ENCODE measurements at places on chromosomes 11 and 22.

GRCh38 chr11:28209906-28210305, 101.7 kb downstream of the METTL15 start:
- no peak for DNase-seq

DNA sequence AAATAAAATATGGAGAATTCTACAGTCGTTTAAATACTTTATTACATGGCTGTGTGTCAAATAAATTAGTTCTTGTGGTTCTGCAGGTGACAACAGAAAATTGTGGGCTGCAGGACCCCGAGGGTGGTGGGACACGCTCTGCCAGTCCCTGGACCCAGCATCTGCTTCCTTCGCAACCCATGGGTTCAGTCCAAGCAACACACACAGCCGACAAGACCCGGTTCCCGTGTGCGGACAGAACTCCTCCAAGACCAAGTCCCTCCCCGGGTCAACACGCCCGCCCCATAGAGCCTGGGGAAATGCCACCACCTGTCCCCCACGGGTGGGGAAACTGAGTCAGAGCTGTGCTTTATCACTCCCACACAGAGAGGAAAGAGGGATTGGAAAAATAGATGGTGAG, 238.9 kb downstream of the BRD1 start:
- no peak for DNase-seq

- DNase-seq: no peak
Observed at GRCh38 chr11:63804259-63804658, 9.0 kb upstream of the SPINDOC start.

GRCh38 chr22:28381429-28382167, 298.0 kb downstream of the TTC28 start:
- no peak for DNase-seq

GRCh38 chr22:41411021-41411851, 29.5 kb downstream of the TEF start:
- DNase-seq: no peak

DNA sequence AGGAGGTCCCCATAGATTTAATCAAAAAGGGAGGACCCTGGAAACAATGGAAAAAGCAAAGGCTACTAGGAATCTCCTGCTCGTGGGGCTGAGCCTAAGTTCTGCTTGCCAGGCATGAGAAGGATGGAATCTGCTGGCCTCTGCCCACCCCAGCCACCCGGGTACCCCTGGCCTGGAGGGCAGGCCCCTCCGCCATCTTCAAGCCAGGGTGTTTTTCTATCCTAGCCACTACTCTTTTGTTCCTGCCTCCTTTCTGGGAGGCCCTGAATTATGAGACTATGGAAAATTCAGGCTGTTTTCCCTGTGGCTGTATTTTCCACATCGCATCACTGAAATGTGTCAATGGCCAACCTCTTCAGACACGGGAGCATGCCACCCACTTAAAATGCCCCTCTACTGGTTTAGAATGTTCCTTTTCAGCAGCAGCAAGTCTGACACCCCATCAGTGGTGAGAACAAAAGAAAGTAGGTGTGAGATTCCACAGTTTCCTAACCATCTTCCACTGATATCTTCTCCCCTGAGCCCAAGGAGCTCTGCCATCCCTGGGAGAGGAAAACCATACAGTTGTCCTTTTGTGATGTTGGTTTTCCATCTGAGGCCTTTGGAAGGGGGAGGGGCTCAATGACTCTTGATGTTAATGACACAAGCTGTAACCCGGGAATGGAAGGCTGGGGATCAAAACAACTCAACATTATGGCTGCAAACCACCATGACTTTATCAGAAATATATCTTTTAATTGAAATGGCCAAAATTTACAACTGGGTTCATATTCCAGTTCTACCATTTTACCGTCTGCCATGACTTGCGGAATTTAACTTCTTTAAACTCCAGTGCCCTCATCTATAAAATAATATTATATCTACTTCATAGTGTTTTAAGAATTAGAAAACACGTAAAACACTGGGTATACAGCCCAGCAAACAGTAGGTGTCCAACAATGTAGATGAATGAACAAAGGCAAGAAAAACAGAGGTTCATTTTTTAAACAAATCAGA, 22.2 kb downstream of the DKK3 start:
- no peak for DNase-seq

DNA sequence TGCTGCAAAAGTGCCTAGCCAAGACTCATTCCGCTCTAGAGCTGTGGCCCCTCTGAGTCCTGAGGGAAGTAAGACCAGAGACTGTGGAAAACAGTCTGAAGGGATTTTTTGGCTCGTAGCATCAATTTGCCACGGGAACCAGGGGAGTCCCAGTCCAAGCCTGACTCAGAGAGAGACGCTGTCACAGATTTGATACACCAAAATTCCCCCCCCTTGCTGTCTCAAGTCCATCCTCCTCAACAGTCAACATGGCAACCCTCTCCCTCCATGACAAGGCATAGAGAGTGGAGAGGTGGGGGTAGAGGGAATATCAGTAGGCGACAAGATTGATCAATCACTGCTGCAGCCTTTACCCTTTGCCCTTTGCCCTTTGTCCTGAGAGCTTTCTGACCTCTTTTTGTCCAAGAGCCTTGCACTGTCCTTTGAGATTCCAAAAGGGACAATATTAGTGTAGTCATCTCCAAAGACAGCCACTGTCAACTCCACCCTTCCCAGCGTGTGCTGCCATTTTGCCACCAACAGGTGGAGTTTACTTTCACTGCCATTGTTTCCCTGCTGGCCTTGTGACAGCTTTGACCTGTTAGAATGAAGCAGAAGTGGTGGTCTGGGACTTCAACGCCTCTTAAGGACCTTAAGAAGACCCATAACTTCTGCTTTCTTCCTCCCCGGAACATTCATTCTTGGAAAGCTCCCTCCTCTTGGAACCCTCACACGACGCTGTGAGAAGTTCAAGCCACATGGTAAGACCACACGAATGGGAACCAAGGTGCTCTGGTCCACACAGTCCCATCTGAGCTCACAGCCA, 7.3 kb downstream of the SLC15A3 start:
- no peak for DNase-seq

Measured in stimulated activated CD4-positive, alpha-beta T cell treated with anti-CD3 and anti-CD28 coated beads, Interleukin-2, amount 100 ng/mL, for 4 hours (primary cell).